ENCODE measurements at places on chromosomes 7 and 10.

- peak; percentile 40 for DNase-seq
Measured at GRCh38 chr7:135204341-135204749, 7.0 kb downstream of the WDR91 start.

DNA sequence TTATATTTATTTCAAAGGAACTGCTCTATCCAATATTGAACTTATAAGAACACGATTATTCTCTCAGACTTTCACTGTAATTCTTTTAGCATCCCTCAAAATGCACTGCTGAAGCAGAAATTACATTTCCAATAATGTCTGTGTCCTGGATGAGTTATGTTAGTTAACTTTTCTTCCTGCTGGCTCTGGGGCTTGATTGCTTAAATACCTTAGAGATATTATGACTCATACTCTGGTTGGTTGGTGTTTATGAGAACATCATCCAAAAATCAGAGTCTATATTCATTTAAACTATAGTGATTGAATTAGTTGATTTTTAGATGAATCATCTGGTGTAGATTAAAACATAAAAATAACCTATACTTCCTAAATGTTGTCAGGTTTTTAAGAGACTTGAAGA is 246.3 kb upstream of the VWC2 start:
- DNase-seq, result no peak

- peak; percentile 95 for DNase-seq
Measured at GRCh38 chr10:116211682-116212081, 61.3 kb downstream of the GFRA1 start.

DNA sequence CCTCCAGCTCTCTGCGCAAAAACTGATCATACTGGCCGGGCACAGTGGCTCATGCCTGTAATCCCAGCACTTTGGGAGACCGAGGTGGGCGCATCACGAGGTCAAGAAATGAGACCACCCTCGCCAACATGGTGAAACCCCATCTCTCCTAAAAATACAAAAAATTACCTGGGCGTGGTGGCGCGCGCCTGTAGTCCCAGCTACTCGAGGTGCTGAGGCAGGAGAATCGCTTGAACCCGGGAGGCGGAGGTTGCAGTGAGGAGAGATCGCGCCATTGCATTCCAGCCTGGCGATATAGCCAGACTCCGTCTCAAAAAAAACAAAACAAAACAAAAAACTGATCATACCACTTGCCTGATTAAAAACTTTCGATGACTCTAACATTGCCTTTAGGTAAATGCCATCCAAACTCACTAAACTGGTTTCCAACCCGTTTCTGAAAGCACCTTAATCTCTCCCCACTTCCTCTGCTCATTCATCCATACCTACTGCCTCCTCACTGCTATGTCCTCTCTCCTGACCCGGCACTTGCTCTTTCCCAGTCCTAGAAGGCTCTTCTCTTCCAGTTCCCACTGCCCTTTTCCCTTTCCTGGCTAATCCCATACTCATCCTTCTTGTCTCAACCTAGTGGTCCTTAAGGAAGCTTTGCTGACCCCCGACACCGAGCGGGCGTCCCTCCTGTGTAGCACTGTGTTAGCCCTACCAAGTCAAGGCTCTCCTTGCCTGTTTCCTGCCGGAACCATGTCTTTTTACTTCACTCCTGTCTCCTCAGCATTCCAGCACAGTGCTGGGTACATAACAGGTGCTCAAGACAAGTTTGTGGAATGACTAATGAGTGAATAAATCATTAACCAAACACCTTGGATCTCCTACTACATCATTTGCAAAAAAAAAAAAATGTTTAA is 686 bp upstream of the MIOS start:
- no peak for DNase-seq

GRCh38 chr7:51278797-51279196 is 37.8 kb downstream of the COBL start:
- no peak for DNase-seq

DNA sequence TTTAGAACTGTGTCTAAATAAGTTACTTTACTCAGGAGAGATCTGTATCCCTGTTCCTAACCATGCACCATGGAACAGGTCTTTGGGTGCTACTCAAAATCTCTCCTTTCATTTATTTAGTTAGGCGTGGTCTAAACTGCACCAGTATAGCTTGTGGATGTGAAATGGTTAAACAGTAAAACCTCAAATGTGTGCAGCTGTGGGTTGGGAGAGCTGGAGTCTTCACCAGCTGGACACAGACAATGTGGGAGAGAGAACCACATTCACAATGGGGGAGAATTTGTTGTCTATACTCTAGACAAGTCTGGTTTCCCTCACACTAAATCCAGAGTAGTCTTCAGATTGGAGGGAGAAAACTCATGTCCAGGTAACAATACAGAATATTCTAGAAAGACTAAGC is 31.2 kb upstream of the IKZF1 start:
- DNase-seq, result no peak

DNA sequence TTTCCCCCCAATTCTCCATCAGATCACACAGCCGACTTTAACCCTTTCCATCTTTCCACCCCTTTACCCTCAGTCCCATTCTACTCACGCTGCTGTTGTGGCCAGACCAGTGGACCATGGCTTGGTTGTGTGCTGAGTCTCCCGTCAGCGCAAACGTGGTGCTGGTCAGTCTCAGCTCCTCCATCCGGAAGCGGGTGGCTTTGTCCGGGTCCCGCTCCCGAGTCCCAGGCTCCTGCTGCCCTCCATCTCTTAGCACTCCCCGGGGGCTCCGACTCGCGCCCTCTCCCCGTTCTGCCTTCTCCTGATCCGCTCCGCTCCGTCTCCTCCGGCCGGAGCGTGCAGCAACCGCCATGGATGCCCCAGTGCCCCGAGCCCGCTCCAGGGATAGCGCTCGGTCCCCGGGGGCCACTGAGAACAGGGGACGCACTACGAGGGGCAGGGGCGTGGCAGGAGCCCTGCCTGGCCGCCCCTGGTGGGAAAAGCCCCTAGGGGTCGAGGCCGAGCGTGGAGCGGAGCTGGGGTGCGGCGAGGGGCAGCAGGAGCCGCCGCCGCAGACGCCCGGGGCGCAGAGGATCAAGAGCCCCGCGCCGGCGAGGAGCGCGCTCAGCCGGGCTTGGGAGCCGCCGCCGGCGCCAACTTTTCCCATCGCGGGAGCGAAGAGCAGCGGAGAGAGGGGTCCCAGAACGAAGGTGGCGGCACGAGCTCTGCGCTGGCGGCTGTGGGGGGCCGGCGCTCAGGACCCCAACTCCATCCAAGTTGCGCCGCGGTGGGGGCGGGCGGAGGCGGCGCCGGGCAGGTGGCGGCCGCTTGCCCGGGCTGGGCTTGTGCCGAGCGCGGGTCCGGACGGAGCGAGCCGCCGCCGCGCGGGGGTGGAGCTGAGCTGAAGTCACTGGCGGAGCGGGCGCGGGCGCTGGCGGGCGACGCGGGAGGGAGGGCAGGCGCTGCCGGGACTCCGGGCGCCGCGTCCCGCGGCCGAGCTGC is at the start of gene SORCS1:
SORCS1 (minus strand) TSS at position 826 of the 981 bp plus-strand sequence.
- no peak for DNase-seq

DNA sequence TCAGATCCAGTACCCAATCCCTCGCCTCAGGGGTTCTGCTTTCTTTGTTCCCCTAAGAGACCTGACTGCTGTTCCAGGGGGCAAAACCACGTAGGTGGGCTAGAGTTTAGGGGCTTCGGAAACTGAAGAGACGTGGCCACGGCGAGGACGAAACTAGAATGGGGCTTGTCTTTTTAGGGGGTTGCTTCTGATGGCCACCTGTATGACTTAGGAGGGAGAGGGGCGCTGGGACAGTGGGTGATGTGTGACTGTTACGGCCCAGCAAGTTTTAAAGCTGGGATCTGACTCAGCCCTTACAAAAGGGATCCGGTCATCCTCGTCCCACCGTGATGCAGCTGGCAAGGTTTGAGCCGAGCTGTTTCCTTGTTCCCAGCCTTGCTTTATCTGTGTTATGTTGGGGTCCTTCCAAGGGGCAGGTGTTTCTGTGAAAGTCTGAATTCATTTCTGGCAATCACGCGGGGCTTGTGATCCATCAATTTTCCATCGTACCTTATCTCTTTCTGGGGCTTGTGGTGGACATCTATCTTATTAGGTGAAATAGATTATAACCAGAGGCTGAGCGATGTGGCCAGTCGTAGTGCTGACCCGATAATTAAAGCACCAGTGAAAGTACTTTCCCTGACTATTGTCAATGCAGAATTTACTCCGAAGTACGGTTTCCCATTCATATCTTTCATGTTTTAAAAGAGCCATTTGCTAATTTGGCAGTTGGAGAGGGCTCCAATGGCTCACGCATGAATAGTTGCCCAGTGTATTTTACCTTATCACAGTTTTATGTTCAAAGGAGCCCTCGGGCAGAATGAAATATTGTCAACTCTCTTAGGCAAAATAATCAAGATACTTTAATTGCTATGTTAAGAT is 830 bp downstream of the MET start:
- peak; percentile 15 for DNase-seq
